Anterior cingulate cortex (tissue), 58 donors: ENCODE measurements at places on chromosomes 12 and 14.

DNA sequence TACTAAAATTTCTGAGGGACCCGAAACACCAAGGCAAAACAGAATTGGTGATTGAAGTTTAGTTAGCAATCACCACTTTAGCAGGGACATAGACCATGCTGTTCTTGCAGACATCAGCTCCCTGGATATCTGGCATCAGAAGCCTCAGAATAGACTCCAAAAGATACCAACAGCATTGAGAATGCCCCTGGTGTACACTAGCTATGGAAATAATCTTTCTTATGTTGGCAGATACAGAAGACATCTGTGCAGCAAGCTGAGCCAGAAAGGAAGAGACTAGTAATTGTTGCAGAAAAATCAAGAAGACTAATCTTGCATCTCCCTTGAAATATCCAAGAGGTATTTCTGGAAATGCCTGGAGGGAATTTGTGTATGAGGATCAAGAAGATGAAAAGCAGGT, 521.6 kb downstream of the TRHDE start:
- DNase-seq = no peak

- peak; percentile 4 for DNase-seq
Observed at GRCh38 chr12:128190614-128191013, 76.4 kb upstream of the TMEM132C start.

DNA sequence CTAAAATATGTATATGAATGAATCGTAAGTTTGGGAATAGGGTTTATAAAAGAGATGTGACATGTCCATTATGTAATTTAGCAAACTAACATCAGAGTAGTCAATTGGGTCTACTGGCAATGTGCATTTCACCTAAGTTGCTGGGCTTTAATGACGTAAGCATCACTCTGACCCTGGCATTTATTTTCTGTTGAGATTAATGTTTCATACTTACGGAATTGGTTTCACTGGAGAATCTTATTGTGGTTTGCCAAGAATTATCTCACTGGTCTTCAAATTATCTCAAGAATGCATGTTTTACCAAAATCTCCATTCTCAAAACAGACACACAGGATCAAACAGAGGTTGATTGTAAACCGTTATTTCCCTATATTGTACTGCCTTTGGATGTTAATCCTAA, 437.1 kb downstream of the NPAS3 start:
- no peak for DNase-seq

DNA sequence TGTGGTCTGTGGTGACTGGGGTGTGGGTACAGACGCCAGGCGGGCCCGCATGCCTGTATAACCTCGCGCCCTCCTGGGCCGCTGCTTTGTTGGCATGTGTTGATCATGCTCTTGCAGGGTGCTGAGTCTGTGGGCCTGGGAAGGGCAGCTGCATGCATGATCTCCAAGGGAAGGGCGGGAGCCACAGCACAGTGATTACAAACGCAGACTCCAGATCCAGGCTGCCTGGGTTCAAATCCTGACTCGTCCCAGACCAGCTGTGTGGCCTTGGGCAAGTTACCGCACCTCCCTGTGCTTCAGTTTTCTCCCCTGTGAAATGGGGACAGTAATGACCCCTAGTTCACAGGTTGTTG, 24.0 kb downstream of the ADGRD1 start:
- no peak for DNase-seq

DNA sequence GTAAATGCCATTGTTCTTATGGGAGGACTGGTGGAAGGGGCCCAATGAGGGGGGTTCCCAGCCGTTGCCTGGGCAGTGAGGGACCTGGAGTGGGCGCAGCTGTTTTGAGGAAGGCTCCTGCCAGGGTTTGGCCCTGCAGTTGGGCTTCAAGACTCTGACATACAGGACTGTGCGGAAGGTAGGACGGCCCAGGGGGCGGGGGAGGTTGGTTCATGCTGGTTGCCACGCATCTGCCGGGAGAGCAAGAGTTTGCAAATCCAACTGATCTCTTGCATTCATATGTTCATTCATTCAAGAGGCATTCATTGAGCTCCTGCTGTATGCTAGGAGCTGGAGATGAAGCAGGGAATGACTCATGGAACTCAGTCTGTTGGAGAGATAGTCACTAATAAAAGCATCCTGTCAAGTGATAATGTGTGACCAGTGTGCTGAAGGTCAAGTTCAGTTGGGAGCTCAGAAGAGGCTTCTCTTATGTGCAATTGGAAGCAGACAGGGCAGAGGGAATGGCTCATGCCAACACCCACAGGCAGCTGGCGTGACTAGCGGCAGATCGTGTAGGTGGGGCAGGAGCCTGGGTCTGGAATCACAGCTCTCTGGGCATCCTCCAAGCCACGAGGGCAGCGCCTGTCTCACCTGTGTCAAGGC, 7.8 kb downstream of the SH2B3 start:
- no peak for DNase-seq

DNA sequence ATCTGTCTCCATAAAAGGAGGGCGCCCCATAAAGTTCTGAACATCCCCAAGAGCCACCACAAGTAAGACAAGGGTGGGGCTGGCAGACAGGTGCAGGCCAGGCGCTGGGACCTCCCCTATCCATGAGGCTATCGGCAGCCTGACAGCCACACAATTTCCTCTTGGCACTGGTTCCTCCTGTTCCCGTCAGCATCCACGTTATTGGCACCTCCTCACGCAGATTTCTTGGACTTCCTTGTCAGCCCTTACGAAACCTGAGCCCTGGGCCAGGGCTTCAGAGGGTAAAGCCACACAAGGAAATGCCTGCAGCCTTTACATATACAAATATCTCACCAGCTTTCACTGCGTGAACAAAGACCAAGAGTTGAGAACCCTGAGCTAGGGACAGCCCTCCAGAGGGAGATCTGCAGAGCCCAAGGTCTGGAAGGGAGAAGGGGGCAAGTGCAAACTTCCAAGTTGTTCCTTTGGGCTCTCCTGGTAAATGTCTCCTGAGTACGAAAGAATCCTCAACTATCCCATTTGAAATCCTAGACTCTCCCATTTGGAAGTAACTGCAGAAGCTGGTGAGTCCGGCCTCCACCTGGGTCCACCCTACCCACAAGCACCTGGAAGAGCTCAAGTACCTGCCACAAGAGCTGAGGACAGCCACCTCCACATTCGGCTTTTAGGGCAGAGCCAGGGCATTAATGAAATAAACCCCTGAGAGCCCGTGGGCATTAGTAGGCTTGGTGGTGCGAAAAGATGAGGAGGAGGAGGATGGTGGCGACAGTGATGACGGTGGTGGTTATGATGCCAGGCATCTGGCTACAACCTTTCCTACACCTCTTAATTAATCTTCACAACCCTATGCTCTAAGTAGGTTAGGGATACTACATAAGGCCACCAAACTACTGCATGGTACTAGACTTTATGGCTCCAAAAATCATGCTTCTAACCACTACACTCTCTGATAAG, 5.5 kb upstream of the TC2N start:
- no peak for DNase-seq

GRCh38 chr14:101365329-101366158, 195.8 kb upstream of the DIO3 start:
- DNase-seq = no peak

GRCh38 chr14:91113829-91114078, at the start of gene DGLUCY:
TSS of gene DGLUCY (plus strand) at chr14:91114073. CDS start at chr14:91160295, 46,222 bp downstream.
- no peak for DNase-seq

- DNase-seq = no peak
Observed at GRCh38 chr12:52020539-52021336, 14.0 kb downstream of the TAMALIN start.

DNA sequence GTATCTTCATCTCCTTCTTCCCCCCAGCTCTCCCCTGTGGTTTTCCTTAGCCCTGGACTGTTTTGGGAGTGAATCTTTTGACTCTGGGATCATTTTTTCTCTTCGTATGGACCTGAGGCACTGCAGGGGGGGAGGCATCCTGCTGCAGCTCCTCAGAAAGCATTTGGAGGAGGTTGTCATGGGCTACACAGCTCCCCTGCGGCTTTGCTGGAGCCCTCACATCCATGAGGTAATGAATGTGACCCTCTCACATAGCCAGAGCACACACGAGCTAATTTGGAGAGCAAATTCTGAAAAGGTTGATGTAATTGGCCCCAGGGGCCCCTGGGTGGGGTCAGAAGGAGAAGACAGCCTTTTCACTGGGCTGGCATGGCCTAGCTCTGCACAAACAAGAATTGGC, 110.9 kb downstream of the PAH start:
- no peak for DNase-seq

- no peak for DNase-seq
Observed at GRCh38 chr12:132150780-132151144, 6.5 kb downstream of the NOC4L start.

- no peak for DNase-seq
Observed at GRCh38 chr12:51904951-51905470, 2.3 kb upstream of the ACVRL1 start.

DNA sequence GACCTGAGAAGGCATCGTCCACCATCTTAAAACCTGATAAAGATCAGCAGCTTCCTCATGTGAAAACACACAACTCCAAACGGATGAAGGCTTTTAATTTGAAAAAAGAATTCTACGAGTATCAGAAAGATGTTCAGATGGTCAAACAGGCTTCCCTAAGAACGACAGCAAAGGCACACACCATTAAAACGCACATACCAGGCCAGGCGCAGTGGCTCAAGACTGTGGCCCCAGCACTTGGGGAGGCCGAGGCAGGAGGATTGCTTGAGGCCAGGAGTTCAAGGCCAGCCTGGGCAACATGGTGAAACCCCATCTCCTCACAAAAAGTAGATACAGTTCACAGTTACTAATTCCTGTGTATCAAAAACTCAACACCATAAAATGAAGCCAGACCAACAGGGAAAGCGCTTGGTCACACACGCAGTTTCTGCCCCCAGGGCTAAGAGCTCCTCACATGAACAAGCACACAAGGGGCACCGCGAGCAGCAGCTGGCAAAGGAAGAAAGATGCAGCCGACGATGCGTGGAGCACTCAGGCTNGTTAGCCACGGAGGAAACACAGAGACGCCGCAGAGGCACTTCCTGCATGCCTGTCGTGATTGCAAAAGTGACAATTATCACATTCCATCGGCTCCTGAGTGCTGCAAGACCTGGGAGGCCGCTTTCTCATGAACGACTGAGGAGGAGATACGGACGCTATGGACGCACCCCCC, 78.0 kb downstream of the NOC4L start:
- no peak for DNase-seq

DNA sequence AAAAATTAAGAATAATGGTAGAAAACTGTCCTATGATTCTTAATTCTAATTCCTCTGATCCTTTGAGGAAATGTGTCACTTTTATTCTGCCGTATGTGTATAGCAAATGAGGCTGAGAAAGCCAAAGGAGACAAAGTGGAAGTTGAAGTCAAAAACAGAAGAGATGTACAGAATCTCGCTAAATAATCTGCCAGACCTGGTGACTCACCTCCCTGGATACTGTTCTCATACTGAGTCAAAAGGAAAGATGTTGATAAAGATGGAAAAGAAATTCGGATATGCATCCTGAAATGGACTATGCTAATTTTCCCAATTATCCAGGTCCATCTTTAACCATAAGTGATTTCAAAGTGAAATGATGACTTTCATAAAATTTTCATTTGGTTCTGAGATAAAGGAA, 92.5 kb downstream of the DUSP6 start:
- DNase-seq = no peak

- DNase-seq = peak; percentile 46
Observed at GRCh38 chr12:89351489-89352241, 636 bp downstream of the DUSP6 start.

DNA sequence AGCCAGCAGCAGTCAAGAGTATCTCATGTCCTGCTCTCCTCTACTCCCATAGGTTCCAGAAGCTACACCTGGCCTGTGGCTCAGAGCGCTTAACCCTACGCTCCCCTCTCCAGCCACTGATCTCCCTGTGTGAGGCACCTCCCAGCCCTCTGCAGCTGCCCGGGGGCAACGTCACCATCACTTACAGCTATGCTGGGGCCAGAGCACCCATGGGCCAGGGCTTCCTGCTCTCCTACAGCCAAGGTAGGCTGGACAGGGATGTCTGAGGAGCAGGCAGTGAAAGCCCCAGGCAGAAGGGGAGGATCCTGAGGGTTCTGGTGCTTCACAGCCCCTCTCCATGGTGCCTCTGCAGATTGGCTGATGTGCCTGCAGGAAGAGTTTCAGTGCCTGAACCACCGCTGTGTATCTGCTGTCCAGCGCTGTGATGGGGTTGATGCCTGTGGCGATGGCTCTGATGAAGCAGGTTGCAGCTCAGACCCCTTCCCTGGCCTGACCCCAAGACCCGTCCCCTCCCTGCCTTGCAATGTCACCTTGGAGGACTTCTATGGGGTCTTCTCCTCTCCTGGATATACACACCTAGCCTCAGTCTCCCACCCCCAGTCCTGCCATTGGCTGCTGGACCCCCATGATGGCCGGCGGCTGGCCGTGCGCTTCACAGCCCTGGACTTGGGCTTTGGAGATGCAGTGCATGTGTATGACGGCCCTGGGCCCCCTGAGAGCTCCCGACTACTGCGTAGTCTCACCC, 3.6 kb downstream of the LRP10 start:
- no peak for DNase-seq

- no peak for DNase-seq
Observed at GRCh38 chr12:28700161-28700560, 448.9 kb upstream of the FAR2 start.

GRCh38 chr12:52414936-52415335, 8.8 kb upstream of the KRT82 start:
- no peak for DNase-seq

DNA sequence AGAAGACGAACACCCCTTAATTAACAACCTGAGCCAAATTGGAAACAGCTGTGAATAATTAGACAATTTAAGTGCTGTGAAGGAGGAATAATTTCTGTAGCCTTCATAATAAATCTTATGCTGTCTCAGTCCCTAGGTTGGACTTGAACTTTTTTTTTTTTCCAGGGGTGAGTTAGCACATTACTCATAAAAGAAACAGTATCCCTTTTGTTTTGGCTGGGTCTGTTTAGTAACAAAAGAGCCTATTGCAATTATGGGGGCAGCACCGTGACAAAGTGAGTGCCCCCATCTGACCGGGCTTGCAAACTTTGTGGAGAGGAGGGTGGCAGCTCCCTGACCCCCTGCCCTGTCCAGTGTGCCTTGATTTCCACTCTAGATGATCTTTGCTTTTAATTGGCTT, 167.4 kb downstream of the DICER1 start:
- DNase-seq = no peak

DNA sequence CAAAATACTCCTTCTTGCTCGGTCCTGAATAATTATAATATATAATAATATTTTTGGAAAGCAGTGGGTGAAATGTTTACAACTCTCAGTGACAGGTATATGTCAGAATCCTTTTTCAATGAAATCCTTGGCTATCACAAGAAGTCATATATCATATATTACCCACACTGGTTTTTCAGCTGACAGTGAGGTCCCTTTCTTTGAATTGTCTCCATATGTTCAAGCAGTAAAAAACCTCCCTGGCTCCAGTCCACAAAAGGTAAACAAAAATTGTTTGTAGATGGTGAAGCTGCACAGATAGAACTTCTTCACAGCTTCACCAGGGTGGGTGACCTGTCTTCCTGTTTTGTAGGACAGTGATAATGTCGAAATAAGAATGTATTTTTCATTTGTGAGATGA, 44.0 kb downstream of the A2ML1 start:
- no peak for DNase-seq

DNA sequence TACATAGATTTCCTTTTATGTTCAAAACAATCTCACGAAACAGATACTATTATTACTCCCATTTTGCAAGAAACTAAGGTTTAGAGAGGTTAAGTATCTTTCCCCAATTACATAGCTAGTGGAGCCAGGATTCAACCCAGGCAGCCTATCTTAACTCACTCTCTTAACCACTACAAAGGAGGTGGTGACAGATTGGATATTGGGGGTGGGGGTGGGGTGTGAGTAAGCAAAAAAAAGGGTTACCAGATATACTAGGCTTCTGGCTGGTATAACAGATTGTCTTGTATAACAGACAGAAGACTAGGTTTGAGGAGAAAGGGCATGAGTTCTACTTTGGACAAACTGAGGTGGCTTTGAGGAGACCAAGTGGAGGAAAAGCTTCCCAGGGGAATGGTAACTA, 2.1 kb downstream of the GMFB start:
- no peak for DNase-seq
